HFFc6 (cell line): ENCODE measurements at places on chromosomes 7 and 10. TPM values are rescaled to one million over a fixed set of nuclear protein-coding genes. Genes with fewer than 3 reads are reported as not detected.
A peak's percentile ranks its signal among the peaks of the same experiment; 100 is the strongest.

DNA sequence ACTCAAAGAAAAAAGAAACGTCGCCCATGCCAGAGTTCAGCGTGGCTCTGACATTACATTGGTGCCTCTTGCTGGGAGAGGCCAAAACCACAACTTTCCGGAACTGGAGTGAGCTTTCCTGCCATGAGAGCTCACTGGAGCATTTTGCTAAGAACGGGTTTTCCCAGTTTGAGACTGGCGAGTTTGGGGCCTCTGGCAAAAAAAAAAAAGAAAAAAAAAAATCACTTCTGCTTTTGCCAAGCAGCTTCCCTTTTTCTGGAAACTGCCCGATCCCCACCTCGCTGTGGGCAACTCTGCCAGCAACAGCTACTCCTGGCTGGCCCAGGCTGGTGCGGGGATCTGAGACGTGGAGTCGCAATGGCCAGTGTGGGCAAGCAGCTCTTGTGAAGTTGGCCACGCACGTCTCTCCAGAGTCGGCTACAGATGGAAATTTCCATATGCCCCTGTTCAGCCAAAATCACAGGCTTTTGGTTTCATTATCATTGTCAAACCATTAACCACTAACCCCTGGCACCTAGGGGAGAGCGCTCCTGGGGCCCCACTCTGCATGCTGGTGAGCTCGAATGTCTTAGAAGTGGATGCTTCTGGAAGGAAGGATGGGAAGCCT is 25.7 kb downstream of the PRKAG2 start:
- DNase-seq = no peak
- no peaks in the 10 kb centered on the region for H3K4me1 ChIP-seq
- no peaks in the 10 kb centered on the region for H3K36me3 ChIP-seq

DNA sequence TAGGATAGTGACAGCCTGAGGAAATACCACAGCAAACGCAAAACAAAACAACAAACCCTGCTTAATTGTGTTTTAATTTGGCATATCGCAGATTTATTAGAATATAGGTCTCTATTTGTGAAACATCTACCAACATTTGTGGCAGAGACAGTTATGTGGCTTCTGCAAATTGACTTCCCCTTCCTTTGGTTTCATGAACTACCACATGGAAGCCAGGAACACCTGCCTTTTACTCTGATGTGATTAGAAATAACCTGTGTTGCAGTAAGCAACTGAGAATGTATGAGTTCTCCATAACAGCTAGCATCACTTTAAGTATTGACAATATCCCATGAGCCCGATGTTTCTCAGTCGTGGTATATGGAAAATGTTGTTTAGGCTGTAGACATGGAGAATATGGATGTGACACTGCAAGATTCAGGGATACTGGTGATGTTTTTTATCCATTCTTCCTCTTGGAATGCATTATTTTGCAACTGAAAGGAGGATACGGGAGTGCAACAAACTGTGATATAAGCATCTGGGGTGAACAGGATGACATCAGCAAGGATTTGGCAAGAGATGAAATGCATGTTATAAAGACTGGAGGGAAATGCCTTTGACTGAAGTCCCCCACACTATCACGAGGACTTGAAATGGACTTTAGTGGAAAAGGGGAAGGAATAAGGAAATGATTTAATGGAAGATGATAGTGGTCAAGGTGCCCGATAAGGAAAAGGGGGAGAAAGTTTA is 95.9 kb downstream of the CUBN start:
- H3K27me3 ChIP-seq = no peaks in the 10 kb centered on the region
- DNase-seq = no peak
- peaks cover 79% of the 10 kb centered on the region for H3K4me1 ChIP-seq
- peak overlapping the region; percentile 4; the same call in 1 of the 2 replicates for H3K27ac ChIP-seq

DNA sequence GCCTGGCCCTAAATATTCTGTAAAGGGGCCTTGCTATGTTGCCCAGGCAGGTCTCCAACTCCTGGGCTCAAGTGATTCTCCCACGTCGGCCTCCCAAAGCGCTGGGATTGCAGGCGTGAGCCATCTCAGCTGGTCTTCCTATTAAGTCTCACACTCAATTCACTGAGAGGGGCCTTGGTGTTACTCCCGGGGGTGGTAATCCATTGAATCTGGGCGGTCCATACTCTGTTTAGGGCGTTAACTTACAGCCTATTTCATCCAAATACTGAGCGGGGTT is 665 bp upstream of the SRRT start:
- peaks cover 14% of the 10 kb centered on the region for H3K27me3 ChIP-seq
- DNase-seq = no peak
- peaks cover 62% of the 10 kb centered on the region for H3K36me3 ChIP-seq
- H3K4me1 ChIP-seq = peaks cover 51% of the 10 kb centered on the region

Gene NEURL1
- 0.06 and 0.44 TPM in 2 replicates for total RNA-seq

Gene GPER1
- total RNA-seq = 4.6 and 5.7 TPM in 2 replicates
